NCI-H524 treated with DMSO at 0.1 percent for 48 hours (cell line): ENCODE measurements at places on chromosomes 1 and 21.

- DNase-seq, result no peak
Measured at GRCh38 chr1:181541947-181542346, 58.6 kb downstream of the CACNA1E start.

GRCh38 chr1:25117233-25117823 is 115.0 kb downstream of the SYF2 start:
- no peak for DNase-seq

DNA sequence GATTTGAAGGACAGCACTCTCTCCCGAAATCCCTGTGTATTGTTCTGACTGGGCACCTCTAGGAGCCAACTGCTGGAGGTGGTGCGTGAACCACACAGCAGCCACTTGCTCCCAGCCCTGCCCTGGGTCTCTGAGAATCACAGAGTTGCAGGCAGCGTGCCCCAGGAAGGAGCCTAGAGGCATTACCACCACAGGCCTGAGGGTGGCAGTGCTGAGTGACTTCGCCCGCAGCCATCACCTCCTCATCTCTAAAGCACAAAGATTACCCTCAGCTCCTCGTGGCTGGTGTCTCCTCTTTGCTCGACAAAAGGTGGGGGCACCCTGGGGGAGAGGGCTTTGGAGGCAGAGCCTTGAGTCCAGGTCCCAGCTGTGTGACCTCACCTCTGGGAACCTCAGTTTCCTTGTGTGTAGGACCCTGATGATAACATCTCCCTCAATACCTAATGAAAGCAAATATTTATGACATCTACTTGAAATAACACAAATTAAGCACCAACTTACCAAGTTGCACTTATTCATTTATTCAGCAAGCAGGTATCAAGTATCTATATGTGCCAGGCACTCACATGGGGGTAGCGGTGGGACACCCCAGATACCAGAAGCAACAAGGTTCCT is 86.3 kb downstream of the VWA5B1 start:
- DNase-seq, result no peak

DNA sequence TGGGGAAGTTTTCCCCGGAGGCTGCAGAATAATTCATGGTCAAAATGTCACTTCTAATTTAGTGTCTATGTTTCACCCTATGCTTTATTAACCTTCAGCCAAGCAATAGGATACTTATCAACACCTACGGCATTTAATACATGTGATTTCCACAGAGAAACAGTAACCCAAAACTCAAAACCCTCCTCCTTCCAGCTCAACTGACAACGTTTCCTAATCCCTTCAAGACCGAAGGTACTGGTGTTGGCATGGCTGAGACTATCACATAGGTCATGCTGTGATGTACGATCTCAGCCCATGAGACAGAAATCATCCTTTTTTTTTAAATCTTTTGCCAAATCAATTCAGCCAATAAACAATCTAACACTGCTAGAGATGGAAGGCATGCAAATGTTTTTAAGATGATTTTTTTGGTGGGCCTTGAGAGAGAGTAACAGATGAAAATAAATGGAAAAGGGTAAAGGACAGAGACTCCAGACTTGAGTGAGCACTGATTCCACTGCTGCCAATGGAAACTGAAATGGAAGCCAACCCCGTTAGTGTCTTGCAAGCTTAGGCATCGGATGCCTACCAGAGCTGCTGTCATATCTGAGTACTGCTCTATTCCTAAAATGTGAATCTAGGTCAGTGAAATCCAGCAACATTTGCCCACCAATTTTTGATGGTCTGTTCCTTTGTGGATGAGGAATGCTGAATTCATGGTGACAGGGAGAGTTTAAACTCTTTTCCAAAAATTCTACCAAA is 63.4 kb upstream of the BCL10 start:
- DNase-seq, result no peak

DNA sequence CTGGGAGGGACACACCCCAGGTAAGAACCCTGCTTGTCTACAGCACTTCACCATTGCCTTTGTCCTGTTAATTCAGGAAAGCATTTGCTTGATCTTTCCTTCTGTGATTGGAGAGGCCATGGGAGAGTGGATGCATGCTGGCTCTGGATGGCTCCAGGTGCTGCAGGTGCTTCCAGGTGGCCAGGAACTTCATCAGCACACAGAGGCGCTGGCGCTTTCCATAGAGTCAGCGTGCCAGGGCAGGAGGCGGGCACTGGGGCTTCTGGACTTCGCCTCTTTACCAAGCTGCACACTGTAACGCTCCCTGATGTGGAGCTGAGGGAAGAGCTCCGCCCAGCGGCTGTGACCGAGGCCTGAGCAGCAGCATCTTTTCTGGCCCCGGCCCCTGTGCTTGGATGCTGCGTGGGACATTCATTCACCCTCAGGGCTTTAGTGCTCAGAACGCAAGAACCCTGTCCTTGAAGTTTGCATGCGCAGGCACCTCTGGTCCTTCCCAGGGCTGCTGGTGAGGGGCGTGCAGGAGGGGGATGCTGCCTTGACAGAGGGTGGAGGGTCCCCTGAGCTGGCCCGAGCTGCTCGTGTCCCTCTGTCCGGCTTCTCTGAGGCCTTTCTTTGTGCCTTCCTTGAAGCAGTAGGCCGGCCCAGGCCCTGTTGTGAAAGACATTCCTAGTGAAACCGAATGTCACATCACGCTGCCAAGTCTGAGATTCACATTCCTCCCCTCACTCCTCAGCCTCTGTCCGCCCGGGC is 1.6 kb upstream of the MX2 start:
- DNase-seq, result no peak
